GM23338 (cell line): ENCODE measurements at places on chromosomes 7 and 10. TPM values are rescaled to one million over a fixed set of nuclear protein-coding genes. Genes with fewer than 3 reads are reported as not detected.

Gene SLC13A1
- not detected in 2 replicates for total RNA-seq

Gene UTF1
- 7.7 and 12.2 TPM in 2 replicates for total RNA-seq

Gene COL1A2
- 61.6 and 67.0 TPM in 2 replicates for total RNA-seq

Gene PTF1A
- not detected in 2 replicates for total RNA-seq

Gene SAMD9L
- total RNA-seq = not detected in 2 replicates

Gene IL2RA
- not detected in 2 replicates for total RNA-seq

Gene FAM25G
- total RNA-seq = not detected in 2 replicates

Gene CCL24
- not detected in 2 replicates for total RNA-seq

Gene LIPN
- total RNA-seq = not detected in 2 replicates

Gene SPDYE5
- not detected in 2 replicates for total RNA-seq

DNA sequence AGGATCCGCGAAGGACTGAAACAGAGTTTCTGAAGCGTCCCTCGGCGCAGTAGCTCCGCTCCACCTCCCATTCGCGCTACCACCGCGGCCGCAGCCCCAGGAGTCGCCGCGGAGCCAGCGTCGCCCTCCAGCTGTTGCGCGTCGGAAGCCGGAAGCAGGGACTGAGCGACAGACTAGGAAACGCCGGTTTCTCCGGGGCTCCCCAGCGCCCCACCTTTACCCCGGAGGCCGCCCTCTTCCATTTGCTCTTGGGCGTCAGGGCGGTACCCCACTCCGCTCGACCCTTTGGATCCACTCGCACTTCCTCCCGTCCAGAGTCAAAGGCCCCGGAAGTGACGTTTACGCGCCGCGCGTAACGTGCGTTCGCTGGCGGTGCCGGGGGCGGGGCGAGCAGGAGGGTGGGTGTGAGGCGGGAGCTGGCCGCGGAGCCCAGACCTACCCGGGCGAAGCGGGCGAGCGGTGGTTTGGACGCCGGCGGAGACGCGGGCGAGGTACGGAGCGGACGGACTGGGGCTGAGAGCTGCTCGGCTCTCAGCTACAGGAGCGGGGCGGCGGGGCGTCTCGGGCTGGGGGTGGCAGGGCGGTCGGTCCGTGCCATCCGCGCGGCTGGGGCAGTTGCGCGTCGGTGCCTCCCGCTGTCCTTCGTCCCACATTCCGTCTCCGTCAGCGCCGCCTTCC lies at the start of gene RABGEF1:
TSS of gene RABGEF1 (plus strand) at position 432 of the 678 bp plus-strand sequence. CDS start 31,167 bp downstream, outside the sequence.
- H3K4me1 ChIP-seq = peaks cover 7% of the 10 kb centered on the region; the same call in 1 of the 2 replicates
- peak; percentile 100 for DNase-seq
- no peaks in the 10 kb centered on the region for H3K36me3 ChIP-seq
- H3K4me3 ChIP-seq = peak within 1 kb of the TSS; percentile 94
- peak within 1 kb of the TSS; percentile 98 for H3K27ac ChIP-seq
- H3K27me3 ChIP-seq = no peaks in the 10 kb centered on the region

DNA sequence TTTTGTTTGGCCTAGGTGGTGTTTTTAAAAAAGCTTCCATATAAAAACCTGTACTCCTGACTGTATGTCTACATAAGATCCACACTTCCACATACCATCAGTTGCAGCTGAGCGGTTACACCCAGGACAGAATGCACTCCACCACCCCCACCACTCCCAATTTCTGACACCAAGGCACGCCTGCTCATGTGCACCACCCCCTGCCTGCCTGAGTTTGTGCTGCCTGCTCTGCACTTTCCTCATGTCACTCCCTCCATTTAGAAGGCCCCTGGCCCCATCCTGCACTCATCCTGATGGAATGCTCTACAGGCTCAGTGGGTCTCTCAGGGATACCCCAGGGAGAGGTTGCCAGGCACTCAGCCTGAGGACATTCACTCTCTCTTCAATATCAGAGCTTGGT lies 6.5 kb downstream of the VPS41 start:
- H3K4me1 ChIP-seq = 0 out of 2 replicates have a peak, but pooled peaks cover 7% of the 10 kb centered on the region
- H3K27ac ChIP-seq = no peak overlapping the region
- no peaks in the 10 kb centered on the region for H3K27me3 ChIP-seq
- peak; percentile 28 for DNase-seq
- no peak overlapping the region for H3K4me3 ChIP-seq
- no peaks in the 10 kb centered on the region for H3K36me3 ChIP-seq

DNA sequence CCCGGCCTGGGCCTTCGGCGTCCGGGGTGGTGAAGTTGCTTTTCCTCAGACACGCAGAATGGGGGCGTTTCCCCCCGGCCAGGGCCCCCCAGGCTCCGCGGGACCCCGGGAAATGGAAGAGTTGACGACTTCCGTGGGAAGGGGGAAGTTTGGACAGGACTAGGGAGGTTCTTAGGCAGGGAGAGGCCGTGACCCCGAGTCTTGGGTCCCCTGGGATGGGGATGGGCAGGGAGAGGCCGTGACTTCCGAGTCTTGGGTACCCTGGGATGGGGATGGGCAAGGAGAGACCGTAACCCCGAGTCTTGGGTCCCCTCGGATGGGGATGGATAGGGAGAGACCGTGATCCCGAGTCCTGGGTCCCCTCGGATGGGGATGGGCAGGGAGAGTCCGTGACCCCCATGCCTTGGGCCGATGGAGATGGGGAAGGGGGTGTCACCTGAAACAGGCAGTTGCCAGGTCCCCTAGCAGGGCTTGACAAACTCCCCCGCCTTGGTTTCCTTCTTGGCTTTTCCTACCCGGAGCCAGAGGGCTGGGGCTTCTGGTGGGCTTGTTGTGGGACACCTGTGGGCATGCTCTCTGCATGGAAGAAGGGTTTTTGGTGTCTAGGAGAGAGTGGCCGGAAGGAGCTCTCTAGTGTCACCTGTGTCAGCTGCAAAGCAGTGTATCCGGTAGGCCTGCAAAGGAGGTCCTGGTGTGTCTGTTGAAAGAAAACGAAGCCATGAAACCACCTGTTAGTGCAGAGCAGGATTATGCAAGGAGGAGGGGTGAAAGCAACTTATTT lies 1.1 kb downstream of the TRRAP start:
- H3K27ac ChIP-seq = no peak overlapping the region
- H3K4me3 ChIP-seq = peak overlapping the region; percentile 92
- H3K4me1 ChIP-seq = peaks cover 3% of the 10 kb centered on the region
- DNase-seq = peak; percentile 51
- peaks cover 19% of the 10 kb centered on the region for H3K36me3 ChIP-seq

DNA sequence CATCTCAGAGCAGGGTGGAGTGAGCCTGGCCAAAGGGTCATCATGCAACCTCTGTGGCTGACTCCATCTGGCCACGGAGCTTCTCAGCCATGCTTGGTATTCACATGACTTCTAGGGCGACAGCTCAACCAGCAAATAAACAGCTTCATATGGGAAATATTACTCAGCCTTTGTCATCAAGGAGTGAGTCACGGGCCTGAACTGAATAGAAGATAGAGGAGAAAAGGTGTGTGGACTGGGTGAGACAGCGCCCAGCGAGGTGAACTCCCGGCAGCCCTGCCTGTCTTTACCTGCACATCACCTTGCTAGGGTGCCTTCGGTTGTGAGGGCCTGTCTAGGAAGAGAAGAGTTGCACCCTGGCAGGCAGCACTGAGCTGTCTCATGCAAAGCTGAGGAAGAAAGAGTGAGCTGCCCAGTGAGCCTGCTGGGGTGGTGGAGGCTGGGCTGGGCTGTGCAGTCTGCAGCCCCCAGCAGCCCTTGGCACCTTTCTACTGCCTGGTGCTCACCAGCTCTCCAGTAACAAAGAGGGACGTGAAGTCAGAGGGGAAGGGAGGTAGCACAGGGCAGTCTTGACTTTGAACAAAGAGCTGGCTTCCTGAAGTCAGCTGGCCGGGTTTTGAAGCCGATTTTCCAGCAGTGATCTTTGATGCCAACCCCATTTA lies 114.2 kb downstream of the EGFR start:
- H3K27ac ChIP-seq = no peak overlapping the region
- H3K36me3 ChIP-seq = no peaks in the 10 kb centered on the region
- DNase-seq = no peak
- no peak overlapping the region for H3K4me3 ChIP-seq
- H3K4me1 ChIP-seq = peaks cover 17% of the 10 kb centered on the region

GRCh38 chr7:73340514-73340913 lies 12.6 kb downstream of the FKBP6 start:
- H3K4me3 ChIP-seq = no peak overlapping the region
- H3K27me3 ChIP-seq = no peaks in the 10 kb centered on the region
- no peaks in the 10 kb centered on the region for H3K36me3 ChIP-seq
- peak; percentile 46 for DNase-seq
- peaks cover 7% of the 10 kb centered on the region; the same call in 1 of the 2 replicates for H3K4me1 ChIP-seq

DNA sequence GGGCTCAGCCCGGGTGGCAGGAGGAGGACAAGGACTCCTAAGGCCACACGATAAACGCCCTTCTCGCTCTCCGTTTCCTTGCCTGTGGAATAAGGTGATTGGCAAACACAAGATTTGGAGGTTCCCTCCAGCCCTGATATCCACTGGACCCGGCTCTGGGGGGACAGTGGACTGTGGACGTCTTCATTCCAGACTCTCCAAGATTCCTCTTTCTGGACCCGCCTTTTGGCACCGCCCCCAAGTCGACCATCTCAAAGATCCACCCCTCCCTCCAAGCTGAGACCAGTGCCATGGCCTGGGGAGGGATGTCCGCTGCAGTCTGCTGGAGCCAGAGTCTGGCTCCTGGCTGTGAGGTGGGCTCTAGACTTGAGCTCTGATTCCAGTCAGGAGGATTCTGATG lies 23.6 kb downstream of the ZNF783 start:
- peak overlapping the region; percentile 87 for H3K4me3 ChIP-seq
- peaks cover 5% of the 10 kb centered on the region; the same call in 1 of the 2 replicates for H3K27me3 ChIP-seq
- DNase-seq = peak; percentile 49
- no peak overlapping the region for H3K27ac ChIP-seq

DNA sequence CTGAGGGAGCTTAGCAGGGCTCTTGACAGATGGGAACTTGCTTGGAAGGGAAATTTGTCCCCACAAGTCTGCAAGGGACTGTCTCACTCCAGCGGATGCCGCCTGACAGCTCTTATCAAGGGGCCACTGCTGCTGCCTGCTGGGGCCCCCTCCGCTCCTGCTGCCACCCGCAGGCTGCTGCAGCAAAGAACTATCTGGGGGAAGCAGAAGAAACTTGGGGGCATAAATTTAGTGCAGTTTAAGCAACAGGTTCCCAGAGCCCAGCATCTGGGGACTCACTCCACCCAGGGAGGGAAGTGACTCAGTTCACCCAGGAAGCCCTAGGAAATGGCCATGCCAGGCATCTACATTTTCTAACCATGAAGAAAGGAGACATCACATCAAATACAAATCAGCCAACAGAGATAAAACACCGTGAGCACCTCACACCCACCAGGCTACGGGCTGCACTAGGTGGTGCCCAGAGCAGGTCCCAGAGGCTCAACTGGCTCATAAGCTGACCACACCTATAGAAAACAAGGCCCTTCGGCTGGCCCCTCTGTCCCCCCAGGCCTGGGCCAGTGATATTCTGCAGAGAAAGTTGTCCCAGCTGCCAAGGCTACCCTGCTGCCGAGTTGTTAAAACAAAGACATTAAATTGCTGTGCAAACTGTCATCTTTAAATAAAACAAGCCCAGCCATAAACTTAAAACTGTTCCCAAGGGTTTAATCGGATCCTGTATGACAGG lies 3.7 kb downstream of the RGS10 start:
- H3K36me3 ChIP-seq = no peaks in the 10 kb centered on the region
- no peak overlapping the region for H3K4me3 ChIP-seq
- no peak overlapping the region for H3K27ac ChIP-seq
- no peak for DNase-seq

- no peaks in the 10 kb centered on the region for H3K36me3 ChIP-seq
- no peak overlapping the region for H3K27ac ChIP-seq
- H3K4me3 ChIP-seq = no peak overlapping the region
Observed at GRCh38 chr7:140006600-140006999, 56.2 kb downstream of the PARP12 start.

DNA sequence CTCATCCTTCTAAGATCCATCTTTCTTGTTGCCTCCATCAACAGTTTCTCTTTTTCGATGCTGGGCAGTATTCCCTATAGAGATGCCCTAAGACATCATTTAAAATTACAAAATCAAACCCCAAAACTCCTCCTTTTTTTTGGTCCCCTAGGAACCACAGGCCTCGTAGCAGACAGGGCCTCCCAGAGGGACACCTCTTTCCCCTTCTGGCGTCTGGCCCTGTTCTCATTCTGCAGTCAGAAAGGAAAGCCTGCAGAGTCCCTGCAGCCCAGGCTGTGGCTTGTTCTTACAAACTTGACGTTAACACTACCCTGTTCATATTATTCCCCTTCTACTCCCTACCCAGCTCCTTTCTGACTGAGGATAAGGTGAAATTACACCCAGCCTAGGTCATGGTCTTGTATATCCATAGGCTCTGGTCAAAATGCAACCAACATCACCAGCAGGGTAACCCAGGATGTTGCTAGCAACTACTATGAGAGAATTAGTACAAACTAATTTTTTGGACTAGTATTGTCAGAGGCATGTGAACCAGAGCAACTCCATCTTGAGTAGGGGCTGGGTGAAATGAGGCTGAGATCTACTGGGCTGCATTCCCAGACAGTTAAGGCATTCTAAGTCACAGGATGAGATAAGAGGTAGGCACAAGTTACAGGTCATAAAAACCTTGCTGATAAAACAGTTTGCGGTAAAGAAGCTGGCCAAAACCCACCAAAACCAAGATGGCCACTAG lies 3.5 kb upstream of the EPHA1 start:
- H3K4me3 ChIP-seq = peak overlapping the region; percentile 43; the same call in 1 of the 2 replicates
- H3K36me3 ChIP-seq = no peaks in the 10 kb centered on the region
- DNase-seq = no peak
- H3K27ac ChIP-seq = peak overlapping the region; percentile 64; the same call in 1 of the 2 replicates
- peaks cover 65% of the 10 kb centered on the region for H3K4me1 ChIP-seq

DNA sequence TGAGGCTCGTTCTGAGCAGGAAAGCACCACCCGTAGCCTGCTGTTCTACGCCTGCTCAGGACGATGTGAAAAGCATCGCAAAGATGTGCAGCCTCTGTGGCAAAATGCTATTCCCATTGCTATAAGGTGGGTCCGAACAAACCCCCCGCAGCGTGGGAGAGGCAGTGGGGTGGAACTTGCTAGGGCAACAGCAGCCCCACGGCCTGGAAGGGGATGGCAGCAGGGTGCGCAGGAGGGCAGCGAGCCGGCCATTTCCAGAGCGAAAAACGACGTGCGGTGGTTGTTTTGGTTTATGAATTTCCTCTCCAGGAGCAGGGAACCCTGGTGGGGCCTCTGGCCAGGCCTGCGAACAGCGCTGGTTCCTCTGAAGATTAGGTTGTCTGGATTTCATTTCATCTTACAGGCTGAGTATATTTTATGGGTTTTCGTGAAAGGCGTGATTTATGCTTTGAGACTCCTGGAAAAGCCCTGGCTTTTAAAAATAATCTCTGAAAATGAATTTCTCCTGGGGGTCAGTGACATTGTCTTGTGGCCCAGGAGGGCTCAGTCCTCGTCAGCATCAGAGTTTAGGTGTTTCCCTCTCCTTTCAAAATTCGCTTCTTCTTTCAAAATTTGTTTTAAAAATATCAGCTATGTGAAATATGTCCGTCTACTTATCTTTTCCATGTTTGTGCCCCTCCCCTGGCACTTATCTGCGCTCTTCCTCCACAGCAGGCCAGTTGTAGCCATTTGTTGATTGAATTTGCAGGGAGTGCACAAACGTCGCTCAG lies 42.3 kb upstream of the UBE3C start:
- DNase-seq = no peak
- no peaks in the 10 kb centered on the region for H3K27me3 ChIP-seq
- no peak overlapping the region for H3K27ac ChIP-seq
- no peak overlapping the region for H3K4me3 ChIP-seq
